ENCODE measurements at places on chromosomes 11 and 22.
A peak's percentile ranks its signal among the peaks of the same experiment; 100 is the strongest.

DNA sequence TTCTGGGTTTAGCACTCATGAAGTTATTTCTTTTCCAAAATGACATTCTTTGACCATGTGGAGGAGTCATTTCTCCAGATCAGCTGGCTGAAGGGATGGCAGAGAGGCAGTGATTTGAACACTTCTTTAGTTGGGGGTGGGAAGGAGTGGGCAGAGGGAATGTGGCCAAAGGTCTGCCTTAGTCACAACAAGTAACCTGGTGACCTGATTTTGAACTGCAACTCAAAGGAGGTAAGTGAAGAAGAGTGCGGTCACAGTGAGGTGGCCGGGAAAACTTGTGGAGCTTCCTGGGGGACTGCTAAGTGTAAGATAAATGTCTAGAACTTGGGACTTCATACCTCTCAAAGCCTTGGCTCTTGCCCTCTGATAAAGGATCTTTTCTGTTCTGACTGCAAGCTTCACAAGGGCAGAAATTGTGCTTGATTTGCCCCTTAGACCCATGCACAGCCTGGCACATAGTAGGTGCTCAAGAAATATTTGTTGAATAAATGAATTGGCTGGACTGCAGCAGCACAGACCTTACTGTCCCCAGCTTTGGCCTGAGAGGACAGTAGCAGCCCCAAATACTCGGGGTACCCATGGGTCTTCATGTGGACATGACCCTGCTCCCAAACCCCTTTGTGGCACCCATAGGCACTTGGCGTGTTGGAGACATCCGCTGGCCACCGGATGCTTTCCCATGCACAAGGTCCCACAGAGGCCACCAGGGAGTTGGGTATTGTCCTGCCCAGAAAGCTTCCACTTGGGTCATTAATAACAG, 99.0 kb upstream of the ALX4 start:
- no peak for DNase-seq

GRCh38 chr11:109960831-109961230, 132.4 kb upstream of the ZC3H12C start:
- DNase-seq = no peak

GRCh38 chr11:77208535-77208934, 80.5 kb downstream of the MYO7A start:
- no peak for DNase-seq

DNA sequence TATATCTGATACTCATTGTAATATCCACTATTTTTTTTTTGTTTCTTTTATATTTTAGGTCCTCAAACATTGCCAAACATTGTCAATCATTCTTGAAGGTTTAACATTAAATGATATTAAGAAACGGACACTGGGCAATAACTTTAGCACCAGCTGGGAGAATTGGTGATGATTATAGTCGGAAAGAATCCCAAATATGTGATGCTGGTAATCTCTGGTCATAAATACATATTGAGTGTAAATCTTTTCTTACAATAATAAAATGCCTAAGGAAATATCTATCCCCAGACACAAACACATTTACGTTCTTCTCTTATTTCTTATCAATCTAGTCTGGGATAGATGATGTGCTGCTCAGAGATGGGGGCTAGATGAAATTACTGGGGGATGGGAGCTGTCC, 25.2 kb downstream of the OR51E2 start:
- no peak for DNase-seq

DNA sequence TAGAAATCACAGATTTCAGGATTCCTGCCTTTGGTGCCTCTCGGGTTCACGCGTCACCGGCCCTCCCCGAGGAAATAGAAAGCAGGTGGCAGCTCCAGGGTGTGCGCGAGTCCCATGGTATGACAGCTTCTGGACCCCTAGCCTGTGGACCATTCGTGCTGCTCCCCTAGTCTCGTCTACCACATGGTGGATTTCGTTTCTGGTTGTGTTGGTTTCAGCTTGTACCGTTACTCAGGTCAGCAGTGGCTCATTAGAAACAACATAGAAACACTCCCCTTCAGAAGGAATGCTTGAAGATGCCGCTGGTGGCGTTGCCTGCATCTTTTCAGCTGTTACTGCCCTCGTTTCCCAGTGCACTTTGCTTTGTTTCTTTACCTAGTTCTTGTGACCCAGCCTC, 700 bp downstream of the TTC17 start:
- DNase-seq = no peak

DNA sequence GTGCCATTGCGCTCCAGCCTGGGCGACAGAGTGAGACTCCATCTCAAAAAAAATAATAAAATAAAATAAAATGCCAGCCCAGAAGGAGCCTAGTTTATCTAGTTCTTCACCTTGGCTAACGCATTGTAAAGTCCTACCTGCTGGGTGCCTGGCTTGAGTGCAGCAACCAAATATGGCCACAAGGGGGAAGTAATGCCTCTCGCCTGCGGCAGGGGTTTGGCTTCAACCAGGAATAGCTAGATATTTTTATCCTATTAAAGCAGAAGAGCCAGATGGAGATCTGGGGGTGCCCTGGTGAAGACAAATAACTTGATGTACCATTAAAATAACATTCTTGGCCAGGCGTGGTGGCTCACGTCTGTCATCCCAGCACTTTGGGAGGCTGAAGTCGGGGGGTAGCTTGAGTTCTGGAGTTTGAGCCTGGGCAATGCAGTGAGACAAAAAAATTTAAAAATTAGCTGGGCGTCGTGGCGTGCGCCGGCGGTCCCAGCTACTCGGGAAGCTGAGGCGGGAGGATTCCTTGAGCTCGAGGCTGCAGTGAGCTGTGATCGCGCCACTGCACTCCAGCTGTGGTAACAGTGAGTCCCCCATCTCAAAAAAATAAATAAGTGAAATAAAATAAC, 20.6 kb upstream of the PLEKHB1 start:
- peak; percentile 73 for DNase-seq
